T-helper 17 cell (primary cell): ENCODE measurements at places on chromosomes 7 and 10.

DNA sequence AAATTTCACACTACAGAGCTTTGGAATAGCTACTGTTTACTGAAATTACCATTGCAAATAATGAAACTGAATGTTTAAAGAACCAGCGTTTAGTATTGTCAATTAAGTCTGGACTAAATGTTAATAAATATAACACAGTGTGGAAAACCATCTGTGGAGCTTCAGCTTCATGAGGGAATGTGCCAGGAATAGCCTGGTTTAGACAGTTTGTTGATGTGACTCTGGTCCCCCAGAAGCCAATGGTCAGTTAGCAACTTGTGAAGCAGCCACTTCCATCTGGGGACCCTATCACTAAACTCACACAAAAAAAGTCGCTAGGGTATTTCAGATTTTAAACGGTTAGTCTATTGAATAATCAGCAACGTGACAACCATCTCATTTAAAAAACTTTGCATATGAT, 207.8 kb downstream of the RAMP3 start:
- no peak for DNase-seq

DNA sequence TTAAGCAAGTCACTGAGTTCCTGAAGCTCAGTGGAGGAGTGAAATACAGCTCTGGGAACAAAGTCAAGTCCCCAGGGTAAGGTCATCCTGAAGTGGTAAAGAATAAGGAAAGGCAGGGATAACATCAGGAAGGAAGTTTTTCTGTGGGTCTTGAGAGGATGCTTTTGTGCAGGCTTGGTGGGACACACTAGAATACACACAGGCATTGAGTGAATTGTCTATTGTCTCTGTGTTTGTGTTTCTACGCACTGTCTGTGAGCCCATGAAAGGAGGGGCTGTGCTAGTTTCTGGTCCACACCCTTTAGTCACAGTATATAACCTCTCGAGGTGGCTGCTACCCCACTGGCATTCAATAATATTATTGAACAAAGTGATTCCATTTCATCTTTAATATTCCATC, 95.8 kb upstream of the ABCB5 start:
- no peak for DNase-seq

- no peak for DNase-seq
These were observed 15.2 kb upstream of the FGFR2 start for GRCh38 chr10:121613456-121613855.

DNA sequence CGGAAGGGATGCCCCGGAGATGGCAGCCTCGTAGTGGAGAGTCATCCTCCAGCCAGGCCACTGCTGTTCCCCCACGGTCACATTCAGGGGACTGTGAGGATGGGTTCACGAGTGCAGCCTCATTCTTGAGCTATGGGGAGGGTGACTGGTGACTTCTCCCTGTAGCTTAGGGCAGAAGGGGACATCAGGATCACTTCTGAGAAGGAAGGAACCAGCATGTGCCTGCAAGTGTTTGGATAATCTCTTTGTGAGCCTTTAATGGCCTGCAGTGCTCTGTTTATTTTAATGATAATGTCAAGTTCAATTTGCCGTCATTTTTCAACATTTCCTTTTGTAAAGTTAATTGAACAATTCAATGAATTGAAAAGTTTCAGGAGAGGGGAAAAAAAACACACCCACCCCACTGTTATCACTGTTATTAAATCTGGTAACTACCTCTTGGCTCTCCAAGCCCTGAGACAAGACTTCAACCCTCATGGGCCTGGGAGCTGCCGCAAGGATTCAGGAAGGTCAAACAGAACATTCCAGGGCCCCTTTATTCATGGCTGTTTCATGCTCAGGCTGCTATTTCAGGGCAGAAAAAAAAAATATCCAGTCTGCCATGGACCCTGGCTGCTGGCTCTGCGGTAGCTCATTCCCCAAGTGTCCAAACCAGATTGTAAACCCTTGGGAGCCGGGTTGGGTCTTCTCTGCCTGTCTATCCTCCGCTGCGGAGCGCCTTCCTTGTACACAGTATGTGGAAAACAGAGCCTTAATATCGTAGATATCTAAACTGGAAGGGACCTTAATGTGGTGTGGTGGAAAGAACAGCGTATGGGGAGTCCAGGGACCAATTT, 100.4 kb downstream of the CDH23 start:
- no peak for DNase-seq

DNA sequence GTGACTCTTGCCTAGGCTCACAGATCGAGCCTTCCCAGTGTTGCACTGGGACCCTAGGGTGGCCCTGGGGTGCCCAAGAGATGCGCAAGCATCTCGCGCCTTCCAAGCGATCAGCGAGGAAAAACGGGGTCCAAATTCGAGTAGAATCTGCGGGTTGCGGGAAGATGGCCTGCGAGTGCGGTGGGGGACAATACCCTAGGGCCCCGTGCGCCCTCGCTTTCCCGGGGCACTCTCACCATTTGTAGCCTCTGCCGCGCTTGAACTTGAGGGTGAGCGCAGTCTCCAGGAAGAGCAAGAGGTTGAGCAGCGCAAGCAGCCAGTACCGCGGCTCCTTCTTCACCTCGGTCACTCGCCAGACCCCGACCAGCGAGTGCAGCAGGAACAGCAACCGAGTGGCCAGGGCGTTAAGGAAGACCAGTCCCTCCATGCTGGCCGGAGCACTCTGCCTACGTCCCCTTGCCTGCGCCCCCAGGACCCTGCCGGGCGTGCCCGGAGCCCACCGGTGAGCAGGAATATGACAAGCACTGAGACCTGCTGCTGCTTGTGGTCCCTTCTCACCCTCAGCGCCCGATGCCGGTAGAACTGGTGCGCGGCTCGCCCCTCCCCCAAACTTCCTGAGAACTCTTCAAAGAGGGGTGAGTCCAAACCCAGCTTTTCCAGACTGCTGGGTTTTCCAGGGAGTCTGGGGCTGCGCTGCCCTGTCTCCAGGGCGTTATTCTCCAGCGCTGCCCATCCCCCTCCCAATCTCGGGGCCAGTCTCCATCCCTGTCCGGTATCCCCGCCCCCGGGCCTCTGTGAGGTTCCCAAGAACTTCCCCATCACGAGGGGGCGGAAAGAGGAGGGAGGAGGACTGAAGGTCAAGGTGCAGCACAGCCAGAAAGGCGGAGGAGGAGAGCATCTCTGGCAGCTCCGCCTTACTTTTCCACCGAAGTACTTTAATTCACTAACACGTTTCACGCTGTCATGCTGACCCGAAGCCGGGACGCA, at the start of gene TMEM26:
Gene TMEM26 (minus strand): TSS at position 727 of the 987 bp plus-strand sequence. CDS start 300 bp downstream, at position 427.
- no peak for DNase-seq
